ENCODE measurements at places on chromosomes 3 and 15.

DNA sequence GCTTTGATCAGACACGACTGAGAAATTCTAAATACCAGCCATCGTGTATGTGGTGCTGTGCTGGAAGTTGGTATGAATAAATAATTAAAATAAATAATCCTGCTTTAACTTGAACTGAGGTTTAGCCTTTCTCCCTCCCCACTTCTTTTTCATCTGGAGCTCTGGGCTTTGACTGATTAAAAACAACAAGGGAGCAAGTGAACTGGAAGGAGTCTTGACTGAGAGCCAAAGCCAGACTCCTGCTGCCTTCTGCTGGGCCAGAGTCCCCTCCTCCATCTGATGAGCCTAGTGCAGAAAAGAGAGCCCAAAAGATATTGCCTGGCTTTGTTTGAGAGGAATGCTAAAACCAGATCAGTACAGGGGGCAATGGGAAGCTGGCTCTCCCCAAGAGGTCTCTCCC is 96.0 kb downstream of the CCNL1 start:
- DNase-seq: no peak

DNA sequence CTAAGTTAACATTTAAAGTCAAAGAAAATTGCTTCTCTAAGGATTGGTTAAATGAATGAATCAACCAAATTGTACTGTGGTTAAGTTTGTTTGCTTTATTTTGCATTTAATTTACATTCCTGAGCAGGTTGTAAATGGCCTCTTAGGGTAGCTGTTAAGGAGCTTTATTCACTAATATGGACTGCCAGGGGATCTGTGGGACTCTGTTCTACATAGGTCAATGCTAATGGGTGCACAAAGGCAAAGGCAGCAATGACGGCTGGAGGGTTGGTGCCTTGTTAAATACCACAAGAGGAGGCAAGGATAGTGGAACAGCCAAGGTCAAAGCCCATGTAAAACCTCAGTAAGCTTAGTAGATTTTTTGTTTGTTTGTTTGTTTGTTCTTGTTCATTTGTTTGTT is 89.3 kb upstream of the P2RY1 start:
- DNase-seq: no peak

- no peak for DNase-seq
These were observed 141.7 kb downstream of the C3orf38 start for GRCh38 chr3:88291486-88291885.

GRCh38 chr3:179558742-179559364 is 3.9 kb upstream of the ACTL6A start:
- DNase-seq: peak; percentile 62

- DNase-seq: no peak
These were observed 57.5 kb upstream of the CSPG4 start for GRCh38 chr15:75770131-75770530.
